Stimulated activated CD4-positive, alpha-beta T cell treated with anti-CD3 and anti-CD28 coated beads, Interleukin-4, amount 100 ng/mL, for 1 hour (primary cell): ENCODE measurements at places on chromosomes 1 and 21.

GRCh38 chr1:180609643-180610555 is 21.9 kb upstream of the XPR1 start:
- DNase-seq, result no peak

GRCh38 chr1:170049176-170049800 is 25.2 kb downstream of the KIFAP3 start:
- no peak for DNase-seq

DNA sequence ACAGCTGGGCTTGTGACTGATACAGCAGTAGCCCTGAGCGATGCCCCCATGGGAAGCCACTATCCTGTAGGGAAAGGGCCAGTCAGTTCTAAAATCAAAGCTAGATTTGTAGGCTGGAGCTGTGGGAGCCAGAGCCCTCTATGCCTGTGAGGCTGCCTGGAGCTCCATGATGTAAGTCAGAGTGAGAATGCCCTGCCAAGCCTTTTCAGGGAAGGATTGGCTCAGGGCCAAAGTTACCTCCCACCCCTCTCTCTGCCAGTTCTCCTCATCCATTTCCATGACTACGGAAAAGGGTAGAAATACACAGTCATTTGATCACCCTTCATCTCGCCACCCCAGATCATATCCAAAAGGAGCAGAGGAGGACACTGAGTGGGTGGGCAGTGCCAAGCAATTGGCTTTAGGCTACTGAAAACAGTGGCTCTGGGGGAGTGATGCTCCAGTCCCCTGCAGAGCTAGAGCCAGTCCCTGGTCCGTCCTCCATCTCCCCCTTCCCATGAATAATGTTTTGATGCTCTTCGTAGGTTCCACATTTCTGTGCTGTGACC is 59.5 kb upstream of the KCNA3 start:
- DNase-seq, result no peak

DNA sequence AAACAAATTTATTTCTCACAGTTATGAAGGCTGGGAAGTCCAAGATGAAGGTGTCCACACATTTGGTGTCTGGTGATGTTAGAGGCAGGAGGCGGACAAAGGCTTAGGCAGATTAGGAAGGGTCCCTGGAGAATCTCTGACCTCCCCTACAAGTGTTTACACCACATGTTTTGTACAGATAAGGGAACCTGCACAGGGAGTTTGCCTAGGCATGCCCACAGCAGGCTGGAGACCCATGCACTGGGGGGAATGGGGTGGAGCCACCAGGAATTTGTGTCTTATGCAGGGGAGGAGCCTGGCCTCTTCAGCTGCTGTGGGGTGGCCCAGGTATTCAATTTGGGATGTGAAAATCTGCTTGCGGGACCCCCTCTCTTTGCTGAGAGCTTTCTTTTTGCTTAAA is 131.3 kb downstream of the PATJ start:
- no peak for DNase-seq

- no peak for DNase-seq
Observed at GRCh38 chr21:24727803-24728440, 879.4 kb downstream of the MRPL39 start.
